ENCODE measurements at places on chromosomes 12 and 14. TPM values are rescaled to one million over a fixed set of nuclear protein-coding genes. Genes with fewer than 3 reads are reported as not detected.

Gene NOXRED1
- 0.18 TPM for polyA plus RNA-seq

Gene HSPB8
- polyA plus RNA-seq = 7.9 TPM

Gene KLHL42
- polyA plus RNA-seq = 15.5 TPM

Gene CD163L1
- 0.34 TPM for polyA plus RNA-seq

Gene TPCN1
- 20.5 TPM for polyA plus RNA-seq

Gene SYNDIG1L
- polyA plus RNA-seq = not detected

Gene GPR132
- polyA plus RNA-seq = 0.18 TPM

- DNase-seq = no peak
Observed at GRCh38 chr14:83712418-83713129, 1817.4 kb upstream of the FLRT2 start.

- DNase-seq = no peak
Observed at GRCh38 chr12:98174428-98174809, 341.0 kb upstream of the TMPO start.

DNA sequence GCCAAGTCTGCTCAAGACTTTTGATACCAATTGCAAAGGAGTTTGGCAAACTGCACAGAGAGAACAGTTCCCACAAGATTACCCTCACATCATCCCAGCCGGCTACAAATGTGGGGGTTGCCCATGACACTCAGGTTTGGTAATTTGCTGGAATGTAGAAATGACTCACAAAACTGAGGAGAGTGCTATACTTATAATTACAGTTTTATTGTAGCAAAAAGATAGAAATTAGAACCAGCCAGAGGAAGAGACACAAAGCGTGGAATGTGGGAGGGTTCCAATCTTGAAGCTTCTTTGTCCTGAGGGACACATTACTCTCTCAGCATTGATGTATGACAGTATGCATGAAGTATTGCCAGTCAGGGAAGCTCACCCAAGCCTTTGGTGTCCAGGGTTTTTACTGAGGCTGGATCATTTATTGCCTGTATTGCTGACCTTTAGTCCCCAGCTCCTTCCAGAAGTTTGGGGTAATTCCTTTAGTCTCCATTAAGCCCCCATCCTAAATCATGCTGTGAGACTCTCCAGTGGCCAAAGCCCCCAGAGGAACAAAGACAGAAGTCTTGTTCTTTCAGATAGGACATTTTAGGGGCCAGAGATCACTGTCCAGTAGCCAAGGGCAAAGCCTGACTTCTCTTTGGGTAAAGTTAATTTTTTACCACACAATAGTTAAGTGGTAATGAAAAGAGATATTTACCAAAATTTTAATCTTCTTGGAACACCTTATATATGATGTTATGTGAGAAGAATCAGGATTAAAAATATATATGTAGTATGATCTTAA, 9.9 kb downstream of the TBK1 start:
- DNase-seq = no peak

DNA sequence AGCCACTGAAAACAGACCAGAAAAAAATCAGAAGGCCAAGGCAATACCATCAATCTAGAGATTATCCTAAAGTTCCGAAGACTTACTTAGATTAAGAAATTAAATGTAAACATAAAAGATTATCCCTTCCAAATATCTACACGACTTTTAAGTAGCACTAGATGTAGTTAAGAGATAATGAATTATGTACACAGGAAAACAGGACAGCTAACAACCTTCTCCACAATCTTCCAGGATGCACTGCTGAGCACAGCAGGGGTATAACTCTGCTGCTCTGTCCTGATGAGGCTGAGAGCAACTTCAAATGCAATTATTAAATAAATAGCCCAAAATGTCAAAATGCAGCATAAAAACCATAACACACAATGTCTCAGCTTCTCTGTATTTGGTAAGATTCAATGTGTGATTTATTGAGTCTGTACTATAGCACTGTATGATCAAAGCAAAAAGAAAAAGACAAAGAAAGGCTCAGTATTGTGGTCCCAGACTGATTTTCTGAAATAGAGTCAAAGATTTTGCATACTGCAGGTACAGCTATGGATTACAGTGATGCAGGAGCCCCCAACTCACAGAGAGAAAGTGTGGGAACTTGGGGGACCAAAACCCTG, 56.9 kb downstream of the TMTC1 start:
- no peak for DNase-seq

- DNase-seq = no peak
Observed at GRCh38 chr12:125381373-125381772, 316.1 kb downstream of the AACS start.

DNA sequence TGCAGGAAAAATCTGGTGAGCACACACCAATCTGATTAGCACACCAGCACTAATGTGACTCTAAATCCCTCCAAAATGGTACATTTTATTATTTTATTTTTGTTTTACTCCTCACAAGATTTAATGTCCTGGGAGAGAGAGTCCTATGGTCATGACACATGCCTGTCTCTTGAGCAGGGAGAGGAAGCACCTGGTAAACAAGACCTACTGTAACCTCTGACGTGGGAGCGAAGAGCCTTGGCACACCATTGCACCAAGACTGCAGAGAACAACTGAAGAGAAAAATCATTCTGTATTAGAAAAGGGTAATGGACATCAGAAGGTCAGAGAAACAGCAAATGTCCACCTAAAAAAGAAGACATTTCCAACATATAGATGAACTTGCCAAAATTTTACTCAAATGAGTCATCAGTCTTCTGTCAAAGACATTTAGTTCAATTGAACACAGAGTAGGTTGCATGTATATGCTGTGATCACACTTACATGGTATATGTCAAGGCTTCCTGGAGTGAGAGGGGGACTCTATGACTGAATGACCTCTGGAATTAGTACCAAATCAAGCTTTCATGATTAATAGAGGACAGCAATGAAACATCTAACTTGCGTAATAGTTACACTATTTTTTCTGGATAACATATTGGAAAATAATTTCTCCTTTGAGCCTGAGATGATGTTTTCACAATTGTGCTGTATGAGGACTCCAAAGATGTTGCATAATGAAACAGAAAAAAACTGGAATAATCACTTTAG, 186.9 kb upstream of the FLRT2 start:
- DNase-seq = no peak

DNA sequence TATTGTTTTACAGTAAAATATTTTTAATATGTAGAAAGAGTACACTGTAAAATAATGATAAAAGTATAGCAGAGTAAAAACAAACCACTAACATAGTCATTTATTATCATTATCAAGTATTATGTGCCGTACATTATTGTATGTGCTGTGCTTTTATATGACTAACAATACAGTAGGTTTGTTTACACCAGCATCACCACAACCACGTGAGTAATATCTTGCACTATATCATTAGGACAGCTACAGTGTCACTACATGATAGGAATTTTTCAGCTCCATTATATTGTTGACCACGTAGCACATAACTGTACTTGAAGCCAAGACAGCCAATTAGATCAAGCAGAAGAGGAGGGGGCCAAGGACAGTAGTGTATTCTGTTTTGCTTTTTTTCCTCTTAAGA, 415.4 kb downstream of the RAD51B start:
- DNase-seq = no peak

GRCh38 chr14:75267141-75267721, 11.4 kb upstream of the FOS start:
- no peak for DNase-seq

DNA sequence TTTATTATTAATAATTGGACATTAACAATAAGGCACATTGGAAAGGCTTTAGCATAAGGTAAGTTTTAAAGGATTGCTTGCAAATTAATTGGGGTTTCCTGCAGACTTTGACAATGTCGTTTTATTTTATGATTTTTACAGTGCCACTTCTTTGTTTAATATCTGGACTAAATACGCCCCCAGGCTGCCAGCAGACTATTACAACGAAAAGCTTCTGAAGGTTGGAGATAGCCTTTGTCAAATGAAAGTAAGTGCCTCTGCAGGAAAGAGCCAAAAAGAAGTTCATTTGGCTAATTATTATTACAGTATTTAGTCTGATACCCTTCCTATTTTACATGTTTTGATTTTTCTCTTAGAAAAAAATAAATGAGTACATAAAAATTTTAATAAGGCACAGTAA, 11.3 kb downstream of the CFAP54 start:
- DNase-seq = no peak

- no peak for DNase-seq
Observed at GRCh38 chr12:3152892-3153291, 75.7 kb downstream of the TSPAN9 start.

- no peak for DNase-seq
Observed at GRCh38 chr12:94127239-94128131, 20.9 kb upstream of the PLXNC1 start.

DNA sequence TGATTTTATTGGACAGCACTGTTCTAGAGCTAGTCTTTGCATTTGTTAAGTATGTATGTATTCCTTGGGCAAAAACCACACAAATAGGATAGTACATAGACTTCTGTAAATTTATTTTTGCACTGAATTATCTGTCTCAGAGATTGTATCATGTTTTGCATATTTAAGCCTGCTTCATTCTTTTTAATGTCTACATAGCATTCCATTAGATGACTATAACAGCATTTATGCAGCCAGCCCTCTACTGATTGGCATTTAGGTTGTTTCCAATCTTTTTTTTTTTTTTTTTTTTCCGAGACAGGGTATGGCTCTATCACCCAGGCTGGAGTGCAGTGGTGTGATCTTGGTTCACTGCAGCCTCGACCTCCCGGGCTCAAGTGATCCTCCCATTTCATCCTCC, 34.5 kb downstream of the SYNDIG1L start:
- DNase-seq = no peak

GRCh38 chr14:104882991-104883660, 18.1 kb downstream of the CEP170B start:
- DNase-seq = no peak

GRCh38 chr12:52293926-52294325, 2.6 kb upstream of the KRT81 start:
- DNase-seq = no peak

DNA sequence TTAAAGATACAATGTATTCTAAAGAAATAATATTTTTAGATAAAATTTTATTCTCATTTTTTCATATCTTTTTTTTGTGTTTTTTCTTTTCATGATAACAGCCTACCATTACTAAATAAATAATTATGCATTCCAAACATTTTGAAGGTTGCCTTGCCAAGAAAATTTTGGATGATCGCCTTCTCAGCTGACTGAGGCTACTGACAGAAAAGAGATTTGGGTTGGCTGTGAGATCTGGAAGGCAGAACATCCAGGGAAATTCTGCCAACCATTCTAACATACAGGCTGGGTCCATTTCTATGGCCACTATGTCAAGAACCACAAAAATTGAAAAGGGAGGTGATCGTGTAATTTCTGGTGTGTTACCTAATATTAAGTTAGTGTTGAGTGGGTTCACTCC, 48.1 kb downstream of the GALNT8 start:
- no peak for DNase-seq

DNA sequence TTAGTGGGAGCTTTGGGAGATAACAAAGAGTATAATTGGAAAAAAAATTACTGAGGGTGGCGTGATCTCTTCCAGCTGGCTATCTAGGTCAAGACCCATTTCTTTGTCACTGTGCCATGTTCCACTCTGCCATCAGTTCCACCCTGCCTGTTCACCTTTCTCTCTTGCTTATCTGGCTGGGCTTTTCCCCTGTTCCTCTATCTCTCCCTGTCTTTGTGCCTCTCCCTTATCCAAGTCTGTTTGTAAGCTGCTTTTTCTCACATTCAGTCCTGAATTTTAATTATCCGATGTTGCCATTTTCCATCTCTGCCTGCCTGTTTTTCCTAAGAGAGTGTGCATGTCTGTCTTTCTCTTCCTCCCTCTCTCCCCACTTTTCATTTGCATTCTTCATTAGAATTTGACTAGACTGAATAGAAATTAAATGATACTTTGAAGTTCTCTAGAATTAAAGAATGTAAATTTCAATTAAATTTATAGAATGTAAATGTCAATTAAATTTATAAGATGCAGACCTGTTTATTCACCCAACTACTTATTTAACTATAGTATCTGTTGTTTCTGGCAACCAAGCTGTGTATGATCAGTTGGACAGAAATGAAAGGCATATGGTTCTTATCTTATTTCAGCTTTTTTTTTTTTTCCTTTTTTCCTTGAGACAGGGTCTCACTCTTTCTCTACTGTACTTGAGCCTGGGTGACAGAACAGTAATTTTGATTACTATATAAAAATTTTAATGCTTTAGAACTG, 40.9 kb upstream of the A2ML1 start:
- DNase-seq = no peak
